Suppressor macrophage treated with lipopolysaccharide for 1 hour (primary cell): ENCODE measurements at places on chromosomes 5 and 9.
A peak's percentile ranks its signal among the peaks of the same experiment; 100 is the strongest.

- DNase-seq, result no peak
These were observed 84.2 kb downstream of the YIPF5 start for GRCh38 chr5:144086295-144086694.

- DNase-seq, result no peak
These were observed 4.5 kb downstream of the NREP start for GRCh38 chr5:111752426-111752965.

DNA sequence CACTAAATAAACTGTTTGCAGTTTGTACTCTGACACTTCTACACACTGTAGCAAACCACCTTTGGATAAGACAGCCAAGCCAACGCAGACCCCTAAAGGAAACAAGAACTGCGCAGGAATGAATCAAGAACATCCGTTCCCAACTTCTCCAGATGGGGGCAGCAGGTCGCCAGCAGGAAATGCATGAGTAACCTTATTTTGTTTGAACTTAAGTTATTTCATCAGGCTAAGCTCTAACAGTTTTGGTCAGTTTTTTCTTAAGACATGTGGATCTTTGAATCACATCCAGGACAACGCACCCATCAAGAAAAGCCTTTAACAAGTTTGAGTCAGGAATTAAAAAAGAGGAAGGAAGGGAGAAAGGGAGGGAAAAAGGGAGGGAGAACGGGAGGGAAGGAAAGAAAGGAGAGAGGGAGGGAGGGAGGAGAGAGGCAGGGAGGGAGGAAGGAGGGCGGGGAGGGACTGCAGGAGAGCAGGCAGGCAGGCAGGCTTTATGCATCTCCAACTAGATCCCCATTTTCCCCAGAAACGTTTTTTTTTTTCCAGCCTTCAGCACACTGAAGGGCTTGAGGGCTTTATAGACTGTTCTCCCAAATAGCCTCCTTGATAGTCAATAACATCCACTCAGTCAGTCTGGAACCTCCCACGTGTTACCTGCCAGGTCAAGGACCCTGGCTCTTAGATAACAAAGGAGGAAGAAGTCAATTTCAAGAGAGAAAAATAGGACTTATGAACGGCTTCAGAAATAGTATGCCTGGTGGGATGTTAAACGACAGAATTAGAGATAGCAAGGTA, 22.2 kb downstream of the BHMT start:
- peak; percentile 82 for DNase-seq

DNA sequence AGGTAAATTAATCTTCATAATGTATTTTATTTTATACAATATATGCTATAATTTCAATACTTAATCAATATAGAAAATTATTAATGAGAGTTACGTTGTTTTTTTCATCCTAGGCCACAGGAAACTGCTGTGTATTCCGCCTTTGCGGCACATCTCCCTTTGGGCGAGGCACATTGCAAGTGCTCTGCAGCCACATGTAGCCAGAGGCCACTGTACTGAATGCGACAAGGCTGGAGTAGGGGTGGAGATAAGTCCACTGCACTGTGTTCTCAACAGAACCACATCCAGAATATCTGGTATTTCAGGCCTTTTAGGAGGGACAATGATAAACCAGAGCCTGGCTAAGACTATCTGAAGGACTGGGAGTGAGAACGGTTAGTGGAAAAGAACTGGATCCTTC, 134.7 kb downstream of the CRB2 start:
- no peak for DNase-seq

DNA sequence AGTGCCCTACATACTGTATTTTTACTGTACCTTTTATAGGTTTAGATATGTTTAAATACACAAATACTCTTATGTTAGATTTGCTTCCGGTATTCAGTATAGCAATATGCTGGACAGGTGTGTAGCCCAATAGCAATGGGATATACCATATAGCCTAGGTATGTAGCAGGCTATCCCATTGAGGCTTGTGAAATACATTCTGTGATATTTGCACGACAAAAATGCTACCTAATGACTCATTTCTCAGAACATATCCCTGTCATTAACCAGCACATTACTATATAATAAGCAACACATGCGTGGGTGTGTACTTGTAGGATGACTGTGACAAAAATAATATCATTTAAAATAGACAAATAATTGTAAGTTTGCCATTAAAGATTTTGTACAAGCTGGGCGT, 208.8 kb downstream of the MRPS30 start:
- DNase-seq, result no peak

DNA sequence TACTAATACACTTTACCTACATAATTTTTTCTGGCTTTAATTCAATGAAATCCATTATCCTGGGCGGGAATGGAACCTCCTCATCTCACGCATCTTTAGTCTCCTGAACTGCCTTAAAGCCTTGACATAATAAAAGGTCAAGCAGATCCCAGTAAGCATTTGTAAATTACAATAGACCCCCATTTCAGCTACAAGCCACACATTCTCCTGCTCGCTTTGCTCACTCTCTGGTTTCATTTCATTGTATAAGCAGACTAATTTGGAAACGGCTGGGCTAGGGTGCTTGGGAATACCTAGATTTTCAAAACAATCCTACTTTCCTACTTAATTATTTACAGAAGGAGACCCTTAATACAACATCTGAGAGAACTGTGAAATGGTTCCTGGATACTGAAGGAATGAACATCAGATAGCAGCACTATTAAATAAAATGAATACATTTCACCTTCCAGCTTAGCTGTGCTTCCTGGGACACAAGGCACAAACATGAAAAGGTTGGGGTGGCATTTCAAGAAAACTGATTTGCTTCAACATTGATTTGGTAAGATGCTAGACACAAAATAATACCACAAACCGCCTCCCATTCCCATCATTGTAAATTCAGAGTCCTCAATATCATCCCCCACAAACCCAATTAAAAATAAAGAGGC, 1.5 kb downstream of the JAKMIP2 start:
- no peak for DNase-seq

GRCh38 chr5:138743484-138743883, 9.7 kb upstream of the CTNNA1 start:
- DNase-seq, result no peak

DNA sequence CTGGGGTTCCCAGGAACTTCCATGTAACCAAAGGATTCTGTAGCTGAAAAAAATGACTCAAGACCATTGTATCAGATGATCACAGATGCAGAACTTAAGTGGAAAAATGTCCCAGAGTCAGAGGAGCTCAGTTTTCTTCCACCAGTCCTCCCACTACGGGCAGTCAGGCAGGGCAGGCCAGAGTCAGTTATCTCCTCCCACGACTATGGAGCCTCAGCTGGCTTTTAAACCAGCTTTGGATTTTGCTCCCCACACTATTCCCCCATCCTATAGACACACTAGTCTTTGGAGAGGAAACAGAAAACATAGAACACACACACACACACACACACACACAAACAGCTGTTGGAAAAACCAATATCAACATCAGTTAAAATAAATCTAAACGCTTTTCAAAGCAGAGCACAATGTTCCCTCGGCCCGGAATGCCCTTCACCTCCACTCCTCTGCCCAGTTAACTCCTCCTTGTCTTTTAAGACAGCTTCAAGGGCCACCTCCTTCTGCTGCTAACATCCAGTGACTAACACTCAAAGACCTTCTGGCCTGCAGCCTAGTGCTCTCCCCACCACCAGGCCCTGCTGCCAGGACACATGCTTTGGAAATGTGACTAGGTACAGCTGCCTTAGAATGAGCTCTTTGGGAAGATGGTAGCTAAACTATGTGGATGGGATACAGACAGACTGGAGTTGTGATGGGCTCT, 56.8 kb downstream of the NIPAL4 start:
- peak; percentile 29 for DNase-seq

DNA sequence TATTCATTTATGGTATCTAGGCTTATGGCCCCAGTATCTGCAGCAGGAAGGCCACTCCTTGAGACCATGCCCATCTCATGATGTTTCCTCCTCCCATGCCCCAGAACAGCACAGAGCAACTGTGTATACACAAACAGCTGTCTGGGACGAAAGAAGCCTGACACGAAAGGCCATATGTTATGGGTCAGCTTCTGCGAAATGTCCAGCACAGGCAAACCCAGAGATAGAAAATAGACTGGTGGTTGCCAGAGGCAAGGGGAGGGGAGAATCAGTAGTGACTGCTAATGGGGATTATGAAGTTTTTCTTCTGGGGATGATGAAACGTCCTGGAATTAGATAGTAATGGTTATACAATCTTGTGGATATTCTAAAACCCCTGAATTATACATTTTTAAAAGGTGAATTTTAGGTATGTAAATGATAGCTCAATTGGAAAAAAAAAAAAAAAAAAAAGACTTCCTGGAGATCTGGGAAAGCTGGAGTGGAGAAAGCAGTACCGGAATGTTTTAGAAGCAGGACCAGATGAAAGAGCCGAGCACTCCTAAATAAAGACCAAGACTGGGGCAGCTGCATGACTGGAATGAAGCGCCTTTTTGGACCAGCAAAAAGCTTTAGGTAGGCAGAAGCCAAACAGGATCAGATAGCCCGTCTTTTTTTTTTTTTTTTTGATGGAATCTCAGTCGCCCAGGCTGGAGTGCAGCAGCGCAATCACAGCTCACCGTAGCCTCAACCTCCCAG, 29.2 kb downstream of the PCDHGC5 start:
- DNase-seq, result no peak

- peak; percentile 70 for DNase-seq
These were observed 27.6 kb upstream of the LTC4S start for GRCh38 chr5:179766021-179766725.

DNA sequence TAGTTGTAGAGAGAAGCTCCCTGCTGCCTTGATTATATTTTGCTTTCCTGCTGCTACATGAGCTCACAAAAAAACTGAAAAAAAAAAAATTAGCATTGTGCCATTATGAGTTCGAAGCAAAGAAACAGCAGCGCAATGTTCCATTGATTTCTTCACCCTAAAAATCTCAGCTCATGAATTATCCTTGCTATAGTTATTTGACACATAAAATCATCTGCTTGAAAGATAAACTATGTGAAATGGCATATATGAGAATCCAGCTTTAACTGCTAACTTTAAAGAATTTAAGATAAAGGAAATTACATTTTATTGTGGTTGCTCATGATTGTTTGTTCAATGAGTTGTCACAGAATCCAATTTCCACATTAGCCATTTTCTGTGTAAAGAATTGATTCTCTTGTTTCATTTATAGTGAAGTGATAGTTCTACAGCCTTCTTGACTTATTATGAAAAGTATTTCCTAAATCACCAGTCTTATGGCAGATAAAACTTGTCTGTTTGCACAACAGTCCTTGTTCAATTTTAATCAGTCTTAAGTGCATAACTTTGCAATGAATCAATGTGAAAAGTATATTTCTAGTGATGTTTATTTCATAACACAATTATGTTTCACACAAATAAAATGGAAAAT, 1275.0 kb upstream of the CDH9 start:
- DNase-seq, result no peak

GRCh38 chr9:29965834-29966233, 2392.6 kb upstream of the C9orf72 start:
- DNase-seq, result no peak

- DNase-seq, result no peak
These were observed 271.0 kb downstream of the PRR16 start for GRCh38 chr5:120735076-120735475.

DNA sequence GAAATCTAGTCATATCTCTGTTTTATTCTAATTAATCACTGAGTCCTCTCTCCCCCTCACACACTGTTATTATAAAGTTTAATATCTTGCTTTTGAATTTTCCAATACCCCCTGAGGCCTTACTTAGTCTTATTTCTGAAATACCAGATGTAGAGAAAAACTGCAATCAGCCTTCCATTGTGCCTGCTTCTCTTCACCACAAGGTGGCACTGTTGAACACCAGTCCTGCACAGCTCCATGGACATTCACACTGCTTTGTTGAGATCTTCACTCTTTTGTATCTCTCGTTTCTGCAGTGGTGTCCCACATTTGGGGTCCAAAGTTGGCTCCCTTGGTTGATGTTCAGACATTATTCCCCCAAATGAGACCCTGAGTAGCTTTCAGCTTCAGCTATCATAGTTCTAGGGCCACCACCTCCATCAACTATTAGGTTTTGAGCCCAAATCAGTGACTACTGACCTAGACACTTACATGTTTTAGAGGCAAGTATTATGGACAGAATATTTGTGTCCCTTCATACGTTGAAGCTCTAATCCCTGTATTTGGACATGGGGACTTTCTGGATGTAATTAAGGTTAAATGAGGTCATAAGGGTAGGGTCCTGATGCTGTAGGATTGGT, 24.3 kb downstream of the BOD1 start:
- peak; percentile 25 for DNase-seq
